ENCODE measurements at places on chromosomes 16 and 17.

- DNase-seq: no peak
Observed at GRCh38 chr17:50044483-50044882, 11.4 kb upstream of the ITGA3 start.

DNA sequence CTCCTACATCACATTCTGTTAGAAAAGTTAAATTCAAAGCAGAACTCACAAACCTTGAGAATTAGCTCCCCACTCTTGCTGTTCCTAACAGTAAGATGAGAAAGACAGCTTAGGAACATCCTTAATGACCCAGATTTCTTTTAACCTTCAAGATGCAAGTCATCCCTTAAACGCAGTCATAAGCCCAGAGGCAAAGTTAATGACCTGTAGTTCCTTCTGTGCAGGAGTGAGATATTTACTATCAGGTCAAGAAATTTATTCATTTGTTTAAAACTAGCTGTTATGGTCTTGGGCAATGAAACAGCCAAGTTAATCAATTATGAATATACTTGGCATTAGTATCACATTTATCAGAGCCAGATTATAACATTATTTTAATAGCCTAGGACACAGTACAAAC is 37.1 kb downstream of the NXPH3 start:
- no peak for DNase-seq

DNA sequence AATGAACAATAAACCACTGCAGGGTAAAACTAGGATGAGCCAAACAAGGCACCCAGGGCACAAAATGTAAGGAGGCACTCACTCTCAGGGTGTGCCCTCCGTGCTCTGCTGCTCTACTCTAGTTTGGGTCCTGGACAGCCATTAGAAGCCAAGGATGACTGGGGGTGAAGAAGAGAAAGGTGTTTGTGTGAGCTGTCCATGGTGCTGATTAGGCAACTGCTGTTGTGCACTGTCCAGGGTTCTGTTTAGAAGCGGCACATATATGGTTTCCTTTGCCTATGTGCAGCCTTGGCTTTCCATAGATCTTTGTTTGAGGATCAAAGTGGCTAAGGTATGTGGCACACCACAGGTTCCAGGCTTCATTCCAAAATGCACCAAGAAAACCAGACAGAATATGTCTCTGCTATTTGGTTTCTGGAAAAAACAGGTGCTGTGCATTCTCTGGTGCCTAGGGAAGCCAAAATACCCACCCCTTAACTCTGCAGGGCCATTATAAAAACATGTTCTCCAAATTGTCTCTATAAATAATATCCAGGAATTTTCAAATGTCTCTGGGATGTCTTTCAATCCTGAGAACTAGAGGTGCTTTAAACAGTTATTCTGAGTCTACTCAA is 123.5 kb downstream of the CBLN1 start:
- DNase-seq: no peak

DNA sequence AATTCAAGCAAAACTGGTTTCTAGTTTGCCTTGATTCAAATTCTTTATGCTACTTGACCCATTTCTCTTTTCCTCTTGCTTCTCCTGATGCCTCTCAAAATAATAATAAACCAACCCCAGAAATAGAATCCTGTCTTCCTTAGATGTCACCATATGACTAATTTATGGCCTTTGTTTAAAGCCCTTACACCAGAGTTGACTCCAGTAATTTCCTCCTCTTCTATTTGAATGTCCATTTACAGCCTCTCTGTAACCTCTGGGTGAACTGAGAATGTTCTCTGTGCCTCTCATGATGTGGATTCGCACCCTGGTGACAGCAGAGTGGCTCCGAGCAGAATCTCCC is 31.5 kb downstream of the ZFHX3 start:
- DNase-seq: no peak
